Glutamatergic neuron (in vitro differentiated cells): ENCODE measurements at places on chromosomes 3 and 15. TPM values are rescaled to one million over a fixed set of nuclear protein-coding genes. Genes with fewer than 3 reads are reported as not detected.

DNA sequence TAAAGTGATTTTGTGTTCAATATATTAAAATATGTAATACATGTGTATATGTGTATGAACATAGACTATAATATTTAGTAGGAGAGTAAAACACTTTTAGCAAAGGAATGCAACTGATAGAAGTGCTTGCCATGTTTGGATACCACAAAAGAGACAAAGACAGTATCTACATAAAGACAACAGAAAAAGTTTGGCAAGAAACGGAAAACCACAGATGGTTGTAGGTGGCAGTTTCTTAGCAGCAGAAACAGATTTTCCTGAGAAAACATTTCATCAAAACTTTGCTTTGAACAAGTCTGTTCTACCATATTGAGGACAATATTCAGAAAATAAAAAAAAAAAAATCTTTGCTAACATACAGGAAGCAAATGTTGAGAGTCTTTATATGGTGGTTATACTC lies 1560.4 kb upstream of the GBE1 start:
- H3K36me3 ChIP-seq, result no peaks in the 10 kb centered on the region
- no peaks in the 10 kb centered on the region for H3K4me1 ChIP-seq
- no peak overlapping the region for H3K4me3 ChIP-seq
- DNase-seq, result no peak
- H3K27ac ChIP-seq, result no peak overlapping the region

DNA sequence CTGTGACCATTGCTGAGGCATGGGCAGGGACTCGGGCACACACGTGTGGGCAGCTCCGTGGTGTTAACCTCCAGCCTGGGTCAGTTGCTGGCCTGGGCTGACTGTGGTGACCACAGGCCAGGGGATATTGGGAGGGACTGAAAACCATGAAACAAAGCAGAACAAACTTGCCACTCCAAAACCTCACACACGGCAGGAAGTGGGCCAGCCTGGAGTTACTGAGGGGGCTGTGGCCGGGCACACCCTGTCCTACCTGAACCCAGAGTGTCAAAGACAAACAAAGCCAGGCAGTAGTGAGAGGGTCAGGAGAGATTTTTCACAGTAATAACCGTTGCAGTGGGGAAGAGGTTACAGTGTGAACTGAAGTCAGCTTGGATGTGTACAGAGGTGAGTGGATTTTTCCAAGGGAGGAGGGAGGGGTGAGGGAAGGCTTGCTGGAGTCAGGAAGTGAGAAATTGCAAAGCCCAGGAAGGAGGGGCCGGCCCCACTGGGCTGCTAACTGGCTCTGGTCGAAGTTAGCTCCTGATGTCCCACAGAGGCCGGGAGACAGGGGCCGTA lies 40.0 kb upstream of the ATP10A start:
- no peak overlapping the region for H3K4me3 ChIP-seq
- H3K4me1 ChIP-seq, result no peaks in the 10 kb centered on the region
- no peak overlapping the region for H3K27ac ChIP-seq
- DNase-seq, result no peak
- no peaks in the 10 kb centered on the region for H3K27me3 ChIP-seq
- H3K36me3 ChIP-seq, result no peaks in the 10 kb centered on the region

DNA sequence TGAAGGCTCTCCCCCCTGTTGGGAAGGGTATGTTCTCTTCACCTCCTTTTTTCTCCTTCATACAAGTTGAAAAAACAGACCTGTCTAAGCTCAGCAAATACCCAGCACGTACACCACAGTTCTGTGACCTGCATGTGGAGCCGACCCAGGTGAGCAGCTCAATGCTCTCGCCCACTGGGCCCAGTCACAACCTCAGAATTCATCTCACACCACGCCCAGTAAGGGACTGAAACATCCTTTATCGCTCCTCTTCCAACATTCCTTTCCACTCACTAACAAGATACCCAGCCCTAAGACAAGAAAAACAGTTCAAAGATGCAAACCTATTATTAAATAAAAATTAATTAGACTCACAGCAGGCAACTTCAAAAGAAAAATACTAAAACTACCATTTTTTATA lies 68.9 kb downstream of the FOXP1 start:
- no peaks in the 10 kb centered on the region for H3K4me1 ChIP-seq
- no peak for DNase-seq
- H3K36me3 ChIP-seq, result no peaks in the 10 kb centered on the region
- no peak overlapping the region for H3K4me3 ChIP-seq
- H3K27me3 ChIP-seq, result no peaks in the 10 kb centered on the region
- H3K27ac ChIP-seq, result no peak overlapping the region

- no peak overlapping the region for H3K27ac ChIP-seq
- H3K4me3 ChIP-seq, result no peak overlapping the region
- peaks cover 3% of the 10 kb centered on the region for H3K27me3 ChIP-seq
- peaks cover 5% of the 10 kb centered on the region for H3K4me1 ChIP-seq
- DNase-seq, result no peak
Measured at GRCh38 chr3:72538070-72538745, 310.0 kb downstream of the SHQ1 start.

DNA sequence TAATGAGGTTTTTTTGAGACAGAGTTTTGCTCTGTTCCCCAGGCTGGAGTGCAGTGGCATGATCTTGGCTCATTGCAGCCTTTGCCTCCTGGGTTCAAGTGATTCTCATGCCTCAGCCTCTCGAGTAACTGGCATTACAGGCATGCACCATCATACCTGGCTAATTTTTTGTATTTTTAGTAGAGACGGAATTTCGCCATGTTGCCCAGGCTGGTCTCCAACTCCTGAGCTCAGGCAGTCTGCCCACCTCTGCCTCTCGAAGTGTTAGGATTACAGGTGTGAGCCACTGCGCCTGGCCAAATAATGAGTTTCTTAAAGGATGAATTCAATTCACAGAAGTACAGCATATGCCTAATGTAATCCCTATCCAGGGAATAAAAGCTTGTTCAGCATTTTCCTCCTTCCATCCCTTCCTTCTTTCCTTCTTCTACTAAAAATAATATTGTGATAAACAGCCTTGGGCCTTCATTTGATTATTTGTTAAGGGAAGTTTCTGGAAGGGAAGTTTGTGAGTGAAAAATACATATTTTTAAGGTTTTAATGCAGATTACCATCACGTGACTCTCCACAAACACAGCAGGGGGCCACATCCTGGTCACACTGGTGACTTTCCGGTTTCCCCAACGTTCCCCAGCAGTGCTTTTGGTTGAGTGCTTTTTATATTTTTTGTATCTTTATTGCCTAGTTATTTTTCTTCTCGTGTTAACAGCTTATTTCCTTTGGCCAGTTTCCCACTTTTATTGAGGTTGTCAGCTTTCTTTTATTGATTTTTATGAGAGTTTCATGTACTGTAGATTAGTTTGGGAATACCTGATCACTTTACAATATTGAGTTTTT lies 116.8 kb downstream of the USP13 start:
- H3K4me1 ChIP-seq, result peaks cover 10% of the 10 kb centered on the region
- peaks cover 4% of the 10 kb centered on the region for H3K36me3 ChIP-seq
- no peak for DNase-seq
- H3K4me3 ChIP-seq, result no peak overlapping the region

DNA sequence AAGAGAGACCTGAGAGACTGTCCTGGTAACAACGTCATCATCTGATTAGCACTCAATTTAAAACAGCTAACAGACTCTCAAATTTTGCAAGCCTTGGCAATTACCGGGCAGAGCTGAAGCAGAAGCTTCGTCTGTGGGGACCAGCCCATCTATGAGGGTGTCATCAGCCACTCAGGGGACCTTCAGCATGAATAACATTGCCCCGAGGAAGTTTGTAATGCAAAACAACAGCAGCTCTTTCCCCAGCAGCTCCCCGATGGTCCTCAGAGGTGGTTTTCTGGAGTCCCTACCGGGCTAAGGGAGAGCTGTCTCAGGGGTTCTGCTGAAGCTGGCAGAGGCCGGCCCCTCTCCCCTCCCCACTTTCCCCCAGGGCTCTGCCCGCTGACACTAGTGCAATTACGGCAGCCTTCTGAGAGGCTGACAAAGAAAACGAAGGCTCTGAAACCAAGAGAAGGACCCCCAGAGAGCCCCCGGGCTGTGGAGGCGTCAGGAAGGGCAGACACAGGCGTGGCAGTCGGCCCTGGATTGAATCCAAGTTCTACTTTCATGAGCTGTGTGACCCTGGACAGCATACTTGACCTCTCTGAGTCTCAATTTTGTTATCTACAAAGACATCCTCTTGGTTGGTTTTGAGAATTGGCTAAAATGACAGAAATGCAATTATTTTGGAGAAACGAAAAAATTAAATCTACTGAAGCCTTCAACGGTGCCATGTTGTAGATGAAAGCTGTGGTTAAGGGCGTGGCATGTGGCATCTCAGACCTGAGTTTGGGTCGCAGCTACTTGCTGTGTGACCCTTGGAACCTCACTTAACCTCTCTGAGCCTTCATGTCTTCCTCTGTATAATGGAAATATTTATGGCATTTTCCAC lies 102.1 kb upstream of the TLE3 start:
- DNase-seq, result no peak
- no peak overlapping the region for H3K27ac ChIP-seq
- no peak overlapping the region for H3K4me3 ChIP-seq
- no peaks in the 10 kb centered on the region for H3K36me3 ChIP-seq

DNA sequence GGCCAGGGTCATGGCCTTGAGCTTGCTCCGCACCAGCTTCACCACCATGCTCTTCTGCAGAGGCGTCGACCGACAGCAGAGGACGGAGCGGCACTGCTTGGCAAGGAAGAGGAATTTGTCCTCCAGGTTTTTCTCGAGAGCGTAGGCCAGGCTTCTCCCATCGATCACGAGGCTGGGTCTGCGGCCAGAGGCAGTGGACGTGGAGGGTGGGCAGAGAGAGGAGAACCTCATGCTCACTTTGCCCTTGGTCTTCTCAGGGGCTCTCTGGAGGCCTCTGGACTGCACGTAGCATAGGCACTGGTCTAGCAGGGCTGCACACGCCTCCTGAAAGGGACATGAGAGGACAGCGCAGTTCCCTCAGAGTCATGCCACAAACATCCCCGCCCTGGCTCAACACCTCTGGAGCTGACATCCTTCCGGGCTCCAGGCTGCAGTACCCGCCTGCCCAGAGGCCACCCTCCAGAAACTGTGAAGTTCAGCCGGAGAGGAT lies 168.3 kb downstream of the ATP10A start:
- no peak overlapping the region for H3K27ac ChIP-seq
- H3K4me3 ChIP-seq, result no peak overlapping the region
- H3K4me1 ChIP-seq, result no peaks in the 10 kb centered on the region
- DNase-seq, result no peak
- no peaks in the 10 kb centered on the region for H3K27me3 ChIP-seq

DNA sequence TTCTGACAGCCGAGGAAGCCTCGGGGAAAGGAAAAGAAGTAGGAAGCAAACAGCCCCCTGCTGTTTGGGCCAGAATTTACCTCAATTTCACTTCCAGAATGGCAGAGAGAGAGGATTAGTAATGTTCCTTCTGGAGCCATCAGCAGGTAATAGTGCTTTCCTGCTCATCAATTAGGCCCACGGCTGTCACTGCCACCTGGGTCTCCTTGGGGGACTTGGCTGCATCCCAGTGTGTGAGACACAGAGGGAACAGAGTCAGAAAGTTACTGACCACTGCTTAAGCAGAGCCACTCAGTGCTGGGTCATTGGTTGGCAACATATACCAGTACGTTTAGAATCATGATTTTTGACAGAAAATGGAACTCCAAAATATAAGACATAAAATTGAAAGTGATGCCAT lies 397.0 kb downstream of the EPHA3 start:
- DNase-seq, result peak; percentile 50
- H3K4me3 ChIP-seq, result no peak overlapping the region
- peaks cover 8% of the 10 kb centered on the region for H3K4me1 ChIP-seq
- no peaks in the 10 kb centered on the region for H3K36me3 ChIP-seq

GRCh38 chr3:30996467-30996866 lies 102.0 kb upstream of the GADL1 start:
- H3K4me3 ChIP-seq, result no peak overlapping the region
- H3K36me3 ChIP-seq, result no peaks in the 10 kb centered on the region
- H3K4me1 ChIP-seq, result peaks cover 2% of the 10 kb centered on the region
- no peak overlapping the region for H3K27ac ChIP-seq
- DNase-seq, result no peak

- no peaks in the 10 kb centered on the region for H3K4me1 ChIP-seq
- H3K27ac ChIP-seq, result no peak overlapping the region
- no peak overlapping the region for H3K4me3 ChIP-seq
- DNase-seq, result no peak
- no peaks in the 10 kb centered on the region for H3K27me3 ChIP-seq
Measured at GRCh38 chr3:56878074-56878473, 76.3 kb upstream of the ARHGEF3 start.

DNA sequence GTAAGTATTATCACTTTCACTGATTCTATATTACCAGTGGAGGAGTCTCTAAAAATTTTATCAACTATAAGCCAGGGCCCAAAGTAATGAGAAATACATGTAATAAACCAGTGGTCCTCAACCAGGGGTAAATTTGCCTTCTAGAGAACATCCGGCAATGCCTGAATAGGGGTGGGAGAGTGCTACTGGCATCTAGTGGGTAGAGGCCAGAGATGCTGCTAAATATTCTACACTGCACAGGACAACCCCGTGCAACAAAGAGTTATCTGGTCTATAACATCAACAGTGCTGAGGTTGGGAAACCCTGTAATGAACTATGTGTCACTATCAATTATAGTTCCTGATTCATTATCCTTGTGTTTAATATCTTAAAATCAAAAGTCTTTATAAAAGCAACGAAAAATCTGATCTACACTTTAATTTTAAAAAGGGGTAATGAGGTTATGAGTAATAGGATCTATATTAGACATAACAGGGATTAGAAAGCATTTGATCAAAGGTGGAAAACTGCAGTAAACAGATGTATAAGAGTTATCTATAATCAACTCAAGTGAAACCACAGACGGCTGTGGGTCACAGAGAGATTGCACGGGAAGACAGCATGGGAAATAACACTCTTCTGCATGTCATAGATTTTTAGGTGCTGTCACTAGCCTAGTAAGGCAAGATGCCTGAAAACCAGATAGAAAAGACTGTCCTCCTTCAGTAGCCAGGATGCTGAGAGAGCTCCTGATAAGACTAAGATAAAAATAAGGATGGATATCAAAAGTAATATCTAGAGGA lies 2.0 kb downstream of the LYSMD2 start:
- H3K4me3 ChIP-seq, result no peak overlapping the region
- no peak overlapping the region for H3K27ac ChIP-seq
- peaks cover 9% of the 10 kb centered on the region for H3K4me1 ChIP-seq
- H3K27me3 ChIP-seq, result peaks cover 9% of the 10 kb centered on the region
- H3K36me3 ChIP-seq, result no peaks in the 10 kb centered on the region

DNA sequence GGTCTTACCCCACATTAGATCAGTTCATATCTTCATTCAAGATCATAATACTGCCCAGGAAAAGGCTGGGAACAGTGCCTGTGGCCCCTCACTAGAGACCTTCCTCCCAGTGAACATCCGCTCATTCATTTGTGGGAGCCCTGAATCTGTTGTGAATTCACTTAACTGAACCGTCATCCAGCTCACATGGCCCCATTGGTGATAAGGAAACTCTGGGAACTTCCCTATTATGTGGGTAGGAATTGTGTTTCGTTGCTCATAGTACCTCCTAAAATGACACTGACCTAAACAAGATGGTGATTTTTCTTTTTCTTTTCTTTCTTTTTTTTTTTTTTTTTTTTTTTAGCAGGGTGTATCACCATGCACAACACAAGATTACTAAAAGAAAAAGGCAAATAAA lies 6.8 kb upstream of the MESP2 start:
- no peaks in the 10 kb centered on the region for H3K36me3 ChIP-seq
- no peak overlapping the region for H3K27ac ChIP-seq
- peaks cover 2% of the 10 kb centered on the region for H3K27me3 ChIP-seq
- H3K4me3 ChIP-seq, result no peak overlapping the region
- H3K4me1 ChIP-seq, result no peaks in the 10 kb centered on the region

Gene GOLGA8J
- not detected for total RNA-seq

Gene ACSBG1
- total RNA-seq, result not detected

Gene PGBD4
- total RNA-seq, result 1.7 TPM

Gene SLC15A2
- 0.64 TPM for total RNA-seq

Gene ECT2
- total RNA-seq, result 11.5 TPM

Gene CHST13
- not detected for total RNA-seq

Gene P3H2
- 28.6 TPM for total RNA-seq
